ENCODE measurements at places on chromosomes 7 and 10.

DNA sequence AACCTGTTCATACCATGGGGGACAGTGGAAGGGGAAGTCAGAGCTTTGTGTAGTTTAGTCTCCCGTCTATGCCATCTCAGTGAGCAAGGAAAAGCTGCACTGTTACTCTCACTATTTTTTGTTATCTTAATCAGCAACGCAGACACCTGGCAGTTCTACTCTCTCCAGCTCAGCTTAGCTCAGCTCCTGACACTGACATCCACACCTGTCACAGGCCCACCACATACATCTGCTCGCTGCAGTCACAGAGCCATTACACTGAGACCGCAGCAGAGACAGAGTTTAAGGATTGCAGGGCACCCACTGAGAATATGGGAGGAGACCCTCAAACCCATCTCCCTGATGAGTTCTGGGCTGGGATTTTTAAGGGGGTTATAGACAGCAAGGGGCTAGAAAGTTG, 257.3 kb upstream of the AKR1E2 start:
- DNase-seq = no peak

- DNase-seq = no peak
Observed at GRCh38 chr7:51639661-51640334, 323.2 kb upstream of the COBL start.

DNA sequence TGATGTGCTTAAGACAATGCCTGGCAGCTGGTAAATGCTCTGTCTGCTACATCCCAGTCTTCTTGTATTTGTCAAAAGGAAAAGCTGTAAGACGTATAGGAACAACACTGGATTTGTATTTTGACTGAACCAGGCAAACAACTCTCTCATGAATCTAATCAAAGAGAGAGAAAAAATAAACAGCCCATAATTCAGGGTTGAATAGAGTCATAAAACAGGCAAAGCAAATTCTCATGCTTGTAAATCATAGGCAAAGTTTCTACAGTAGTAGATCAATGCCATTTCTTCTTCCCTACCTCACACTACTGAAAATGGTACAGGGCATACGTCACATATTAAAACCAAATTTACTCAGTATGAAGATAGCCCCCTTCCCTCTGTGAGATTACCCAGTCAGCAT, 166.3 kb downstream of the SKIDA1 start:
- DNase-seq = no peak

DNA sequence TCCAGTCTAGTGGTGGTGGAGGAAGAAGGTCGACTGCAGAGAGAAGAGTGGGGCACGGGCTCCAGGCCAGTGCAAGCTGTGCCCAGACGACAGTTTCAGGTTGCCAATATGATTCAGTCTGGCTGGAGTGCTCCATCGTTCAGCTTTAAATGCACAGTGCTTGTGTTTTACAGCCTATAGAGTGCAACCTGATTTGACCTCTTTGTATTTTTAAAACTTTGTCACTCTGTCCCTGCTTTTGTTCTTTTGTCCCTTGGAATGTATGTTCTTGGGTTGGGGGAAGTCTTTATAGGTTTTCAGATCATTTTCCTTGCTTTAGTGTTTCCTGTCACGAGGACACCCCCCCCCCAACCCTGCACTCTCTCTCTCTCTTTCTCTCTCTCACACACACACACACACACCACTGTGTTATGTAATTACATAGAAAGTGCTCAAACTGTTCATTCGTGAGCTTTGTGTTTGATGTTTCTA, 198.0 kb downstream of the CAMK1D start:
- DNase-seq = no peak

GRCh38 chr7:76397409-76398183, 11.9 kb downstream of the SSC4D start:
- no peak for DNase-seq

DNA sequence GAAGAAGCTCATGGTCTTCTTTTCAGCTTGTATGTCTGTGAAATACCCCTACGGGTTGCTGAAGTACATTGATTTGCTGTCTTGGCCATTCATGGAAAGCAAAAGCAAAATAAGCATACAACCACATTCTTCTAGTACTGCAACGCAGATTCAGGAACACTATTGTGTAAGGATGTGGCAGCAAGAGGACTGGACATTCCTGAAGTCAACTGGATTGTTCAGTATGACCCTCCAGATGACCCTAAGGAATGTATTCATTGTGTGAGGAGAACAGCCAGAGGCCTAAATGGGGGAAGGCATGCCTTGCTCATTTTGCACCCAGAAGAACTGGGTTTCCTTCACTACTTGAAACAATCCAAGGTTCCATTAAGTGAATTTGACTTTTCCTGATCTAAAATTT, 133.4 kb upstream of the ANKRD1 start:
- DNase-seq = no peak

DNA sequence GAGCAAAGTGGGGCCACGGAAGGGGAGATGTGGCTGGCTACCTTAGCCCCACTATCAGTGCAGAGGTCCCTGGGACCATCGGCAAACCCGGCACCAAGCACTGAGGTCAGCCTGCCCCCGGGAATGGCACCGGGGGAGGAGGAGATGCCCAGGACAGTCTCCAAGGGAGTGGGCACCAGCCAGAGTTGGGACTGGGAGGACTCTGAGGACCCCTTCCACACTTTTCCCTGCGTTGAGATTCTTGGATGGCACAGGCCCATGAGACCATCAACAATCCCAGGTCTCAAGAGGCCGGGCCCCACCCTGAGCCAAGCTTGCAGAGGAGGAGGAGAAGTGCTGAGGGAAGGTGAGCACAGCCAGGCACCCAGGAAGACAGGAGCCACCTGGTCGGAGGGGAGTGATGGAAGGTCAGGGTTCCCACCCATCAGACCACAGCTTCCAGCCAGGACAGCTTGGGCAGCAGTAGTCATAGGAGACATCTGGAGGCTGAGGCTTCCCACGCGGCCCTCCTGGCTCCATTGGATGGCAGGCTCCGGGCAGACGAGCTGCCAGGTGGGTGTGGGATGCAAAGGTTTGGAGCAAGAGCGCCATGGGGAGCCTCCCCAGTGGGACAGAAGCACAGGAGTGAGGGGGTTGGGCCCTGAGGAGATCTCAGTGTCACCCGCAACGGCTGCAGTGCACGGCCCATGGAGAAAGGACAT, 2.6 kb upstream of the OPN4 start:
- no peak for DNase-seq

DNA sequence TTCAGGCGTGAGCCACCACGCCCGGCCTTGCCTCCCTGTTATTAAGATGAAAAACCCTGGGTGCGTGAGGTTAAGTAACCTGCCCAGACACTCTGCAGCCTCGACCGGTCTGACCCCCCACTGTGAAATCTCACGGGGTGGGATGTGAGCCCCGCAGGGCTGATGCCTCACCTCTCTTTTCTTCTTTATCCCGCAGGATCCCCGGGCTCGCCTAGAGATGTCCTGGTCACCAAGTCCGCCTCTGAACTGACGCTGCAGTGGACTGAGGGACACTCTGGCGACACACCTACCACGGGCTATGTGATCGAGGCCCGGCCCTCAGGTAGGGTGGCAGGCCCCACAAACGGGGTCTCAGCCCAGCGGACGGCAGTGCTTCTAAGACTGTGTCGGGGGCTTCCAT, 461.1 kb upstream of the FOXK1 start:
- no peak for DNase-seq

DNA sequence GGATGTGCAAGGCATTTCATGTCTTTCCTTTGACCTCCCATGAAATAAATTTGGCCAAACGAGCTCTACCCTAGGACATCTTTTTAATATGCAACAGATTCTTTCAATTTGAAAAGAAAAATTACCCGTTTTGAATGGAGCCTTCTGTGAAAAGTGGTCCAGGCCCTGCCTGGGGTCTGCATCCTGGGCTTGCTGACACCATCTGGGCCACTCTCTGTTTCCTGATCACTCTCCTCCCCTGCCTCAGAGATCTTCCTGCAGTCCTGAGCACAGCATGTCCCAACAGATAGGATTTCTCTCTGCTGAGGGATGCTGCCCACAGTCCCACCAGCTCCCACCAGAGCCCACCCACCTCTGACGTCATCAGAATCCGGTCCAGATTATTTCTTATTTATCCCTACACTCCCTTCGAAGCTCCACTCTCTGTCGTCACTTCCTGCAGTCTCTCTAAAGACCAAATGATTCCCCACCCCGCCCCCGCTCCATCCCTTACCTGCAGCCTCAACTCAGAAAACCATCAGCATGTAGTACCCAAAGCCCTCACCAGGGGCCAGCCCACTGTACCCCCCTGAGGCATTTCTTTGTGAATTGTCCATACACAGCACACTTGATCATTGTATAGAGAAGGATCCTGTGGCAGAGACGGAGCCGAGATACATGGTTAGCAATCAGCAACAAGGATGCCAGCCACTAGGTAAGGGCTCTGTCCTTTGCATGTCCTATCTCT, 192.1 kb upstream of the MGMT start:
- no peak for DNase-seq

DNA sequence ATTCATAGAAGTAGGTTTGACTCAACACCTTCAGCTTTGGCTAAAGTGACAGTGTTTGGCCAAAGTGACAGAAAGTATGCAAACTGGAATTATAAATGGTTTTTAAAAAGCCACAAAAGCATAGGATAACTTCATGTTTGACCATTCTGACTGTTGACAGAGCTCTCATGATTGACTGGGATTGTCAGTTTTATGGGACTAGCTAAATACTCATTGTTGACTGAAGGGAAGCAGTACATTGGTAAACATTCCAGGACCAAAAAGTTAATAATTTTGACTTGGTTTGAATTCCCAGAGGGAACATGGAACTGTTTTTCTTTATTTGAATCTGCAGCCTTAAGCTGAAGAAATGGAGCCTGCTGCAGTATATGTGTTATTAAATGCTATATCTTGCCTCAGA, 84.6 kb upstream of the STEAP4 start:
- DNase-seq = no peak

DNA sequence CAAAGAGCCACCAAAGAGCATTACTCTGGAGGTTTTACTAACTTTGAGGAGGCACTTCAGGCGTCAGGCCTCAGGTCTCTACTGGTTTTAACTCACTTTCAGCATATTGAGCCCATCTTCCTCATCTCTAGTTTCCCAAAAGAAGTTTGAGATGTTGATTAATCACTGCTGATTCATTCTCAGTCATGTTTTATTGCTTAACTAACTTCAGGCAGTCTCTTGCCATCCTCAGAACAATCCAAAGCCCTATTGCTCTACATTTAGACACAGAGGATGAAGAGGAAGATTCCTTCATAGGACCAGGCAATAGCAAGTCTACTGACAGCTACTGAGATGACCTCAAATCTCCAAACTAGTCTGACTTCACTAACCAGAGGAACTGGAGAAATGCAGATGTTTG, 39.1 kb upstream of the BET1 start:
- no peak for DNase-seq

GRCh38 chr7:70835658-70836057, 296.3 kb upstream of the GALNT17 start:
- no peak for DNase-seq

- DNase-seq = peak; percentile 9
Observed at GRCh38 chr10:14325325-14325955, 5.3 kb downstream of the FRMD4A start.

DNA sequence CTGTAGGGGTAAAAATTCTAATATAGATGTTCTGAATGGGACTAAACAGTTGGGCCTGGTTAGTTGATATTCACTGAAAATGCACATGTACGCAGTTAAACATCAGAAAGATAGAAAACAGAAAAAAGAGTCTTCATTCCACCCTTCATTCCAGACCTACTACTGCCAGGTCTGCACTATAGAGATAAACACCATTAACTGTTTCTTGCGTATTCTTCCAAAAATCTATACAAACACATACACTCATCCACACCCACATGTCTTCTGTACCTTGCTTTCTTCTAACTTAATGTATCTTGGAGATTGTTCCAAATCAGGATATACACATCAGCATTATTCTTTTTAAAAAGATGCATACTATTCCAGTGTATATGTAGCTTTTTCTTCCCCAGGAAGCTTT, 13.9 kb upstream of the CLEC2L start:
- no peak for DNase-seq

DNA sequence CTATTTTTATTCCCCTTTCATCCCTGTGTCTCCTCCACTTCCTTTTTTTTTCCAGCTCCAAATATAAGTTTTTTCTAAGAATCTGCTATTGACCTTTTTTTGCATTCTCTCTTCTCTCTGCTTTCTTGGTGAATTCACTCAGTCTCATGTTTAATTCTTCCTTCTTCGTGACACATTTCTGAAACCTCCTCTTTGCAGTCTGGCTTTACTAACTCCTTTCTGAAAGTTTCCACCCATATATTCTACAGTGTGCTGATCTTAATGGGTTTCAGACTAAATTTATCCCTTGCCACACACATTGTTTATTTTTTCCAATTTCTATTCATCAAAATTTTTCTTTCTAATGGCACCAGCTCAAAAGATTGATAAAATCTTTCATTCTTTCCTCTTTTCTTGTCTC, 47.8 kb upstream of the CALD1 start:
- DNase-seq = no peak

GRCh38 chr7:17495655-17496394, 197.4 kb downstream of the AHR start:
- no peak for DNase-seq

DNA sequence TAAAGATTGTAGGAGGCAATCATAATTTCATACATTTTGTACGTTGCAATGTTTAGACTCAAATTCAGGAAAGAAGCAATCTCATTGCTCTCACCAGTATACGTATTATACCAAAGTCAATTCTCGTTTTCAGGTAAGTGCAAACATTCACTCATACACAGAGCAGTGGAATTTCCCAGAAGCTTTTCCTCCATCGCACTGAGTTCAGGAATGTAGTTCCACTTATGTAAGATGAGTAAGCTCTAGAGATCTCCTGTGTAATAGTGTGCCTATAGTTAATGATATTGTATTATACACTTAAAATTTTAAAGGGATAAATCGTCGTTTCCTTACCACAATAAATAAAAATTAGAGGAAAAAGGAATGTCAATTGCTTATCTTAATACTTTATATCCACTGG, 470.8 kb upstream of the KCND2 start:
- no peak for DNase-seq

- DNase-seq = no peak
Observed at GRCh38 chr10:34061841-34062240, 727.4 kb upstream of the NRP1 start.

DNA sequence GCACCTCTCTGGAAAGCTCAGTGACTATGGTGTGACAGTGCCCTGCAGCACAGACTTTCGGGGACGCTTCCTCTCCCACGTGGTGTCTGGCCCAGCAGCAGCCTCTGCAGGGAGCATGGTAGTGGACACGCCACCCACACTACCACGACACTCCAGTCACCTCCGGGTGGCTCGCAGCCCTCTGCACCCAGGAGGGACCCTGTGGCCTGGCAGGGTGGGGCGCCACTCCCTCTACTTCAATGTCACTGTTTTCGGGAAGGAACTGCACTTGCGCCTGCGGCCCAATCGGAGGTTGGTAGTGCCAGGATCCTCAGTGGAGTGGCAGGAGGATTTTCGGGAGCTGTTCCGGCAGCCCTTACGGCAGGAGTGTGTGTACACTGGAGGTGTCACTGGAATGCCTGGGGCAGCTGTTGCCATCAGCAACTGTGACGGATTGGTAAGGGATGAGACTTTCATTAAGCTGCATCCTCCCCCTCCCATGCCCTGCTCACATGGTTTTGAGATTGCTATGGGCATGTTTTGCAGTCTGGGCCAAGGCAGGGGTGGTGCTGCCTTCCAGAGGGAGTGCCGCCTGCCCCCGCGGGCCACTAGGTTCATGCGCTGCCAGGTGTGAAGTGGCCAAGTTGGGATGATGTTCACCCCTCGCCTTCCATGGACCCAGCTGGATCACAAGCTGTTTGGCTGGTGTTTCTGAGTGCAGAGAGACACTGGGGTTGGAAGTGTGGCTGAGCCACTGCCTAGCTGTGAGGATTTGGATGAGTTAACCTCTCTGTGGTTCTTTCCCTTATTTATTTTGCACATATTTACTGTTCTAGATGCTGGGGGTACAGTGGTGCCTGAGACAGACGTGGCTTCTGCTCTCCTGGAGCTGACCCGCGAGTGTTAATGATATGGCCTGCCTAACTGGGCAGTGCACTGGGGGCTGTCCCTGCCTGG, 2.5 kb downstream of the ADAMTS14 start:
- DNase-seq = no peak
